Hematopoietic multipotent progenitor cell treated with erythropoietin and hydrocortisone succinate and interleukin-3 and kit ligand, for 17 days (in vitro differentiated cells): ENCODE measurements at places on chromosomes 16 and 17.

DNA sequence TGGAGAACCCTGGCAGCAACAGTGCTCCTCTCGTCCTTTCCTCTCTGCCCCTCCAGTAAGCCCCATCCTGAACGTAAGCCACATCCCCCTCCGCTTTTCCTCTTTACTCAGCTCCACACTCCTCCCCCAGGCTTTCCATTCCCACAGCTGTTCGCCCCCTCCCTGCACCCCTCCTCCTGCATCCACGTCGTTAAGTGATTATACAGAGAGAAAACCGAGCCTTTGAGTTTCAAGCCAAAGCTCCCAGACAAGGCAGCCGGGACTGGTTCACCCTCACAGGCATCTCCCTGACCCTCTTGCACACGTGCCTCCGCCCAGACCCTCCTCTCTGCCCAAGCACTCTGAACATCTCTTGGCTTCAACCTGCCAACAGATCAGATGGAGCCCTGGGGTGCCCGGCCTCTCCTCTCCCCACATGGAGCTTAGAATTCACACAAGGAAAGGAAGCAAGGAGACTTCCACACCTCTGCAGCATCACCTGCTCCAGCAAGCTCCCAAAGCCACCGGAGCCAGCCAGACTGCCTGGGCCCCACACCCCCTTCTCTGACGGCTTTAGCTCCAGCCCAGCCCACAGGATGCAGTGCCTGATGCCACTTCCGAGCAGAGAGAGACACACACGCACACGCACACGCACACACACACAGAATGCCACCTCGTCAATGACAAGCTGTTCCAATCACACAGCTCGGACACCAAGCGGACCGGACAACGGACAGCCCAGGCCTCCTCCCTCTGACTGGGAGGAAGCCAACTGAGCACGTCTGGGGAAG is 99.9 kb upstream of the CCL2 start:
- no peak for DNase-seq

DNA sequence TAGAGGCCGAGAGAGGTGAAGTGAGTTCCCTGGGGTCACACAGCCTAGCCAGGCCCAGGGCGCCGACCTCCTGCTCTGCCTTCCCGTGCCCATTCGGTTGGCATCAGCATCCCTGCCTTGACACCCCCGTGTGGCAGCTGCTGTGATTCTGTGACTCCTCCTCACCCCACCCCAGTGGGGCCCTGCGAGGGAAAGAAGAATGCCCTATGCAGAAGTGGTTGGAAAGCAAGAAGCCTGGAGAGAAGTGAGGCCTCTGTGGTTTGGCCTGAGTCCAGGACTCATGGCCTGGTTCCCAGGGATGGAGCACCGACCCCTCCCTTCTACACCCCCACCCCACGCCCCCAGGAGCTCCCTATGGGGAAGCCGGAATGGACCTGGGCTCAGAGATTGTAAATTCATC is 296.2 kb downstream of the SEC14L1 start:
- DNase-seq: no peak

- no peak for DNase-seq
Measured at GRCh38 chr16:27205423-27206065, 2.2 kb downstream of the KDM8 start.

GRCh38 chr17:81428948-81429774 is 33.9 kb downstream of the BAHCC1 start:
- DNase-seq: no peak

GRCh38 chr16:87686697-87687096 is 79.1 kb downstream of the KLHDC4 start:
- no peak for DNase-seq

GRCh38 chr17:67372751-67373150 is 4.3 kb upstream of the PITPNC1 start:
- no peak for DNase-seq

DNA sequence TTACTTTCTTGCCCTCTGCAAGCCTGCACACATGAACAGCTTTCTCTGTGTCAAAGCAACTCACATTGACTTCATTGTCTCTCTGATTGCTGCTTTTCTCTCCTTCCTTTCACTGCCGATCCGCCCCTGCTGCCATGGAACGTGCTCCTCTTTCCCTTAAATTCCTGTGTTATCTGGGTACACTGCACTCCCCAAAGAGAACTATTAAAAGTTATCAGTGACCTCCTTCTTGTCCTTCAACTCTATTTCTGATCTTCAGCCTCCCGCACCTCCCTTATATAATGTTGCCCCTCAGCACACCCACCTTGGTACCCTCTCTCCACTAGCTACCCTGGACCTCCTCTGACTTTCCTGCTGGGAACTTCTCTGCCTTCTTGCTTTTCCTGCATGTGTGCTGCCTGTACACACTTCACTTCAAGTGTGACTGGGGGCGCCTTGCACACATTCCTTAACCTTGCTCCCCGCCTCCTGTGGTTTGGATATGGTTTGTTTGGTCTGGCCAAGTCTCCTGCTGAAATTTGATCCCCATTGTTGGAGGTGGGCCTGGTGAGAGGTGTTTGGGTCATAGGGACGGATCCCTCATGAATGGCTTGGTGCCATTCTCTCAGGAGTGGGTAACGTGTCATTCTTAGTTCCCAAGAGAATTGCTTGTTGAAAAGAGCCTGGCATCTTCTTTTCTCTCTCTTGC is 26.7 kb upstream of the PMP22 start:
- no peak for DNase-seq

GRCh38 chr17:1145311-1145986 is 34.3 kb downstream of the ABR start:
- no peak for DNase-seq

GRCh38 chr17:75864448-75864871 is 9.3 kb upstream of the WBP2 start:
- DNase-seq: no peak

GRCh38 chr17:12958786-12959185 is 59.0 kb downstream of the ELAC2 start:
- no peak for DNase-seq

GRCh38 chr16:27313422-27314160 is at the start of gene IL4R:
IL4R (plus strand) TSS chr16:27313974; CDS start chr16:27340204, 26,230 bp downstream.
- DNase-seq: no peak

- DNase-seq: no peak
Measured at GRCh38 chr17:83160443-83161297, 81.3 kb downstream of the METRNL start.
